ENCODE measurements at places on chromosomes 3 and 15. TPM values are rescaled to one million over a fixed set of nuclear protein-coding genes. Genes with fewer than 3 reads are reported as not detected.

DNA sequence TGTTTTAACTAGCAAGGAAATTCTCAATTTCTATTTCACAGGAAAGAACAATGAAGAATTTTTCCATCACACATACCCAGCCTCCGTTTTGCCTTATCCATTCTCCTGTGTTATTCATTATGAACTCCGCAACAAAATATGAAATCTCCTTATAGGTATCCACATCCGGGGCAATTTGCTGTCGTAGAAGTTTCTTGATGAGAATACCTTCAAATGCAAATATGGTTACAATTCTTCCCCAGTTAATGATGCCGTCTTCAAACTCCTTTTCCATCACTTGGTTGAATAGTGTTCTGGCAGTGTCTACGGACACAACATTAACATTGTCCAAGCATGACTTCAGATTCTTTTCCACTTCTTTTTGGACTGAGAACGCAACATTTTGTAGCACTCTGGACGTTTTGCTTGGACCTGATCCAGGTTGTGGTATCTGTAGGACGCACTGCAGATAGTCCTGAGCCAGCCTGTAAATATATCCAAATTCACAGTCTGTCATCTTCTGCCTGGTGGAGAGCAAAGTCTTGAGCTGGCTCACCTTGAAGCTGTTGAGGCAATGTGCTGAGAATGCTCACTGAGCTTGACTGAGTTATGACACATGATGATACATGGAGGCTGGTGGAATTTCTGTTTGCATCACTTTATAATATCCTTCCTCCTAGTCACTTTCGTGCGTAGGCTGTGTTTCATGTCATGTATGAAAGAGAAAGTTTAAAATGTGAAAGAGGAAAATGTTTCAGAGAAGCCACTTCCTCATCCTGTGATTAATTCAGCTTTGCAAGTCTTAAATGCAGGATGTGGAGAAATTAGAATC is at the start of gene BCL2A1:
Gene BCL2A1, minus strand, starts transcription at position 573 of the 811 bp plus-strand sequence. Its CDS starts 77 bp downstream, at position 496.
- DNase-seq = peak; percentile 64

DNA sequence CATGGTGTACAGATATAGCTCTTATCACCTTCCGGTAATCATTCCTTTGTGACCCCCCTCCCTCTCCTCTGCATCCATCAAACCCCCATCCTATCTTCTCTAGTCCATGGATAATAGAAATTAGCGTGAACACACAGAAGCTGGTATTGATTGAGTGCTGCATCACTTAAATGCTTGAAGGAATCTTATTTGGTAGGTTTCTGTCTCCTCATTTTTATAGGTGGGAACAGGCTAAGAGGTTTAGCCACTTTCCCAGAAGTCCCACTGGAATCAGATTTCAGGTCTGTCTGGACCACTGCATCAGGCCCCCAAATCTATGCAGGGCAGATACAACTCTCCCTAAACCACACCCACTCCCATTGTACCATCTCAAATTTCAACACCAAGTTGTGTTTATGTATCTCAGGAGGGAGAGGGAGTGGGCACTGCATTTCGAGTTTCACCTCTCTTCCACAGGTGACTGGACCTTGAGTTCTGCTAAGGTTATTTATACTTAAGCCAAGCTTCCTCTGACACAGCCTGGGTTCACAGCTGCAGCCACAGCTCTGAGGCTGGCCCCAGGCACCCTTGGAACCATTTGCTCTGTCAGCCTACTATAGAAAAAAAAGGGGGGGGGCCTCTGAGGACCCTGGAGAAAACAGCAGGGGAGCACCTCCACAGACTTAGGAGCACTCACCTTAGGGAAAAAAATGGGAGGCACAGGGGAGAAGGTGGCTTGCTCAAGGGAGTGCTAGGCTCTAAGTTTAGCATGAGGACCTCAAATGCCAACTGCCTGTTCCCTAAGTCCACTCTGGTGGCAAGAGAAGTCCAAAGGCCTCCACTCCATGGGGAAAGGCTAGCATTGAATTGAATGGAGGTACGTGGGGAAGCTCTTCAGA is 2.1 kb upstream of the NMB start:
- no peak for DNase-seq

Gene FAH
- 78.8 TPM for total RNA-seq

Gene CYP1A2
- not detected for total RNA-seq

GRCh38 chr15:52082197-52083036 is 30.2 kb downstream of the BCL2L10 start:
- DNase-seq = no peak

DNA sequence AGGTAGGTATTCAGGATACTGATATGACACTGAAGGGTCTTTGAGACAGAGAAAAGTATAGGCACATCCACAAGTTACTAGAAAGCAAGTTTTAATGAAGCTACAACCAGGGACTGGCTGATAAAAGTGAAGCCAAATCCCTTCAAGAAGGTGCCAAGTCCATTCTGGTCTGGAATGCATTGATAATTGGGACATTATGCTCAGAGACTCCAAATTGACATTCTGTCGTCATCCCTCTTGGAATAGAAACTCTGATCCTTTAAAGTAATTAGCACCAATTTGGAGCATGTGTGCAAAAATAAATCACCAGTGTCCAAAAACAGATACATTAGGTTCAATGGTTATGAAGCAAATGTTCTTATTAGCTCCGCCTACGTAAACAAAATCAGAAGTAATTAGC is 47.3 kb upstream of the BCL6 start:
- DNase-seq = no peak

DNA sequence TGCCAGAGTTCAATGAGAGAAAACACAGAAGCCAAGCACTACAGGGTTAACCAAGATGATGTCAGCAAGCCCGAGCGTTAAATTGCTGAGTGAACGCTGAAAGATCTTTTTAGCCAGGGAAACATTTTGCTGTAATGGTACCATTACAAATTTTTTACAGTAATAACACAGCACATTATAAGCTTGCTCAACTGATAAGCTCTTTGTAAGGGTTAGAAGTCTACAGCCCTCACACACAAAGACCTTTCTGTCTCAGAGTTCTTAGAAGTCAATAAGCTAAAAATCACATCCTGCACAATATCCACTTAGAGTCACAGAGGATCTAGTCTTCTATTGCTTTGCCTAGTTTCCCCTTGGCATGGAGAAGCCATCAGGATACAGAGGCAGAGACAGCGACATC is 29.9 kb downstream of the CHSY1 start:
- no peak for DNase-seq

DNA sequence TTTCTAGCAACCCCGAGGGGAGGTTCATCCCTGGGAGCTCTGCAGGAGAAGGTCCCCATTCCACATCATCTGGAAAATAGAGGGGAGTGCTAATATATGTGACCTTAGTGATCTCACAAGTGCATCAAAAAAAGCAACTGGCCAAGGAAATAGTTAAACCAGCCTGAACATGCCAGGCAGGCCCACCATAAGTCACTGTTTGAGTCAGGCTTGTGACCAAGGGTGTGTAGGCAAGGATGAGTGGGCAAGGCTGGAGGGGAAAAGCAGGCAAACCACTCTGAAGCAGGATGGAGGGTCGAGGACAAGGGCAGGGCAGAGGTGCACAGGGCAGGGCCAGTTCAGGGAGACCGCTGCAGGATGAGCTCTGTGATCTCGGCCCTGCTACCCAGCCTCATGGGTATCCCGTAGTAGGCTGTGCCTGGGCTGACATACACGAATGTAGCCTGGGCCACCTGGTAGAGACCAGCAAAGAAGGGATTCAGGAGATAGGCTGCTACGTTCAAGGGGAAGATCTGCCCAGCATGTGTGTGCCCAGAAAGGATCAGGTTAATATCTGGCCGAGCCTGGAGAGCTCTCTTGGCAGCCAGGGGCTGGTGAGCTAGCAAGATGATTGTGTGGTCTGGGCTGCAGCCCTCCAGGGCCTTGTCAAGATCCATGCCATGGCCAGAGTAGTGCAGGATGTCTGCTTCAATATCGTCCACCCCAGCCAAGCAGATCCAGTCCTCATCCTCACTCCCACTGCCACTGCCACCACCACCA is 4.3 kb downstream of the GLB1 start:
- no peak for DNase-seq

GRCh38 chr3:173584093-173584837 is 186.7 kb downstream of the NLGN1 start:
- no peak for DNase-seq

DNA sequence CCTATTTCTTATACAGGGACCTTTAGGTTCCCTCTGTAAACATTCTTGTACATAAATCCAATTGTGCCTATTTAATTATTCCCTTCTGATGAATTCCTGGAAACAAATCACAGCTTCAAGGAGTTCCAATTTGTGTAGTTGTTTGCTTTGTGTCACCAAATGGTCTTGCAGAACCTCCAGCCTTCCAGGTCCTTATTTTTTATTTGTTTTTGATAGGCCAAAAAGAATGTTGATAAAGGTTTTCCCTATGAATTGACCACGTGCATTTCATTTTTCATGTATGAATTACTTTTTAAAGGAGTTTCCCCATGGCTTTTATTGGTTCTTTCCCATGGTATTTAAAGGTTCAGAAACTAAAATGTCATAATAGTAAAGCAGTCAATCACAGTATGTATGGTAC is 243.0 kb downstream of the NAALADL2 start:
- no peak for DNase-seq

DNA sequence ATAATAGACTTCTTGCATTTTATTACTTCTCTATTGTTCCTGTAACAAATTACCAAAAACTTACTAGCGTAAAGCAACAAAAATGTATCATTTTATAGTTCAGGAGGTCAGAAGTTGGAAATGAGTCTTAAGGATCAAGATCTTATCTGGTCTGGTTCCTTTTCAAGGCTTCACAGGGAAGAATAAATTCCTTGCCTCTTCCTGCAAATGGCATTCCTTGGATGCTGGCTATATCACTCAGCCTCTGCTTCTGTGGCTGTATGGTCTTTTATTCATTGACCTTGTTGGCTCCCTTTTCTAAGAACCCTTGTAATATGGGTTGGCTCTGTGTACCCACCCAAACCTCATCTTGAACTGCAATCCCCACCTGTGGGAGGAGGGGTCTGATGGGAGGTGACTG is 478.4 kb upstream of the THBS1 start:
- DNase-seq = no peak

Gene CCDC54
- total RNA-seq = not detected

DNA sequence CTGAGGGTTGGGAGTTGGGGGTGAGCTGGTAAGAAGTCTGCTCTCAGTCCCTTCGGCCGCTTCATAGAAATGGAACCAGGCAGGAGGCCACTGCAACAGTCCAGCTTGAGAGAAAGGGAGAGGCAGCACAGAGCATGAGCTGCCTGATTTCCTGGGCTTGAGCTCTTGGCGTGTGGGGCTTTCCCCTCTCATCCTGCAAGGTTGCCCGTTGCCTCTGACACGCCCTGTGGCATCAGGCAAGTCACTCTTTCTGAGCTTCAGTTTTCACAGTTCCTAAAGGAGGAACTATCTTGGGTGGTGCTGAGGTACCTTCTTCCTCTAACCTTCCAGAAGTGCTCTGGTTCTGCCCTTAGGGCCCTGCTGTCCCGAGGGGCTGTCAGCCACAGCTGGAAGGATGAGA is 4.9 kb downstream of the MESP2 start:
- DNase-seq = no peak

GRCh38 chr3:153144071-153144470 is 18.0 kb upstream of the RAP2B start:
- no peak for DNase-seq

DNA sequence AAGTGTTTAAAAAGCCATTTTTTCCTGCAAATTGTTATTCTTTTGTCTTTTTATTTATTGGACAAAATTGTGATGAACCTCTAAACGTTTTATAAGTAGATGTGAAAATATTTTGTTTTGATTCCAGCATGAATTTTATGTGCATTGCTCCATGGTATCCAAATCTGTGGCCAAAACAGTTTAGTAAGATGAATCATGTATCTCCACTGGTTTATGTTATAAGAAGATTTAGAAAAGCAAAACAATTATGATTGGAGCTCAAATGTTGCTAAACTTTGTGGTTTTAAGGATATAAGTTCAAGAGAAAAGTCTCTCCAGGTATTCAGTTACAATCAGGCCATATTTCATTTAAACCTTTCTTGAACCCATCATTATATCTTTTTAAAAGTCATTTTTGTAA is 80.9 kb downstream of the NECTIN3 start:
- no peak for DNase-seq

GRCh38 chr3:191246630-191247029 is 47.6 kb downstream of the OSTN start:
- no peak for DNase-seq

Gene IQCF5
- total RNA-seq = not detected

- no peak for DNase-seq
Measured at GRCh38 chr3:38337703-38338102, 8.9 kb upstream of the XYLB start.

DNA sequence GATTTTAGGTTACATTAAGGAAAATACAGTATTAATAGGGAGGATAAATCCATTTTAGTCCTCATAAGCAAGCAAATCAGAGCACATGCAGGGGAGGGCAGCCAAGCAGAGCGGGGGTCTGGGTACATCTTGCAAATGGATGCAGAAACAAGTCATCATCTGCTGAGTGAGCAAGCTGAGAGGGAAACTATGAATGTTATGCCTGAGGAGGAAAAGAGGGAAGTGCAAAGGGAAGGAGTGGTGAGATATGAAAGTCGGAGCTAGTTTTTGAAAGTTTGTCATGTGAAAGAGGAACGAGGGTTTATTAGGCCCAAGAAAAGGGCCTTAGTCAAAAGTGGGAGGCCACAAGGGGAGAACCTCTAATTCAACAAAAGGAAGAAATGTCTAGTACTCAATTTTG is 15.4 kb downstream of the PTX3 start:
- no peak for DNase-seq

Gene ANKRD34C
- not detected for total RNA-seq

Gene DUOX1
- 0.10 TPM for total RNA-seq

Gene MYZAP
- total RNA-seq = not detected

DNA sequence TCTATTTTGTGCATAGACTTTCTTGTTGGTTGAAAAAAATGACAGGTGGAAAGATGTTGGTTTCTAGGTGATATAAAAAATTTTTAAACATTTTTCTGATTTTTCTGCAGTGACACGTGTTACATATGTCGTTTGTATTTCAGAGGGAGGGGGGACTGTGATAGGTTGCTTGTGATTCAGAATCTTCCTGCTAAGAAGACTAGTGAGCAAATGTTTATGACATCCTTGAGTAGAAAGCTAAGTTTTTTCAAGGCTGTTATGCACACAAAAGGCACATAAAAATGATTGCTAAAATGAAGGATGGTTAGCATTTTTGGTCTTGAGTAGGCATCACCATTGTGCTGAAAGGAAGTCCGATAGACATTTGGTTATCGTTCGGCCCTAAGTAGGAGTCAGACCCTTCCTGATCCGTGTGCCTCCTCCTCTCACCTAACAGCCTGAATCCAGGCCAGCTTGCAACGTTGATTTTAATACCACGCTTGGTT is 1.5 kb downstream of the ZNF639 start:
- no peak for DNase-seq

Measured in activated T-helper 1 cell treated with anti-CD3 and anti-CD28 coated beads, Interleukin-12 subunit alpha, Interleukin-12 subunit beta, Interleukin-2, Interleukin-4 antibody, amounts not matched to agents 30 ng/mL and 10 ng/mL and 1 ng/mL, durations not matched to agents 14 hours and 24 hours and 36 hours (primary cell).